Activated T-cell treated with anti-CD3 and anti-CD28 coated beads, Interleukin-2, amount 50 U/mL, for 72 hours (primary cell): ENCODE measurements at places on chromosomes 13 and 19.
A peak's percentile ranks its signal among the peaks of the same experiment; 100 is the strongest.

DNA sequence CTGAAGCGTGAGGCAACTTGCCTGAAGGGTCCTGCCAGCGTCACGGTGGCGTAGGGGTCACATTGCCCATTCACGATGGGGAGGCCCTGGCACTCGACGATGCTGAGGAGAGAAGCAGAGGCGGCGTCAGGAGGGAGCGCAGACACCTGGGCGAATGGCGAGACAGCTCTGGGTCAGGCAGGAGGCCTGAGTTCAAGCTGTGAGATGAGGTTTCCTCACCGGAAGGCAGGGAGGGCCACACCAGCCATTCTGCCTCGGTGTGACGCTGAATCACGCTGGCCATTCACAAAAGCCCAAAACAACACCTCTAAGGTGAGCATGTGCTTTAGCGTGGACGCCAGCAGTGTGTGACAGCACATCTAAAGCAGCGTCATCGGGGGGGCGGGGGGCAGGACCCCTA, 54.0 kb upstream of the C13orf46 start:
- no peak for DNase-seq

GRCh38 chr13:98385606-98386005, 191.3 kb downstream of the STK24 start:
- no peak for DNase-seq

DNA sequence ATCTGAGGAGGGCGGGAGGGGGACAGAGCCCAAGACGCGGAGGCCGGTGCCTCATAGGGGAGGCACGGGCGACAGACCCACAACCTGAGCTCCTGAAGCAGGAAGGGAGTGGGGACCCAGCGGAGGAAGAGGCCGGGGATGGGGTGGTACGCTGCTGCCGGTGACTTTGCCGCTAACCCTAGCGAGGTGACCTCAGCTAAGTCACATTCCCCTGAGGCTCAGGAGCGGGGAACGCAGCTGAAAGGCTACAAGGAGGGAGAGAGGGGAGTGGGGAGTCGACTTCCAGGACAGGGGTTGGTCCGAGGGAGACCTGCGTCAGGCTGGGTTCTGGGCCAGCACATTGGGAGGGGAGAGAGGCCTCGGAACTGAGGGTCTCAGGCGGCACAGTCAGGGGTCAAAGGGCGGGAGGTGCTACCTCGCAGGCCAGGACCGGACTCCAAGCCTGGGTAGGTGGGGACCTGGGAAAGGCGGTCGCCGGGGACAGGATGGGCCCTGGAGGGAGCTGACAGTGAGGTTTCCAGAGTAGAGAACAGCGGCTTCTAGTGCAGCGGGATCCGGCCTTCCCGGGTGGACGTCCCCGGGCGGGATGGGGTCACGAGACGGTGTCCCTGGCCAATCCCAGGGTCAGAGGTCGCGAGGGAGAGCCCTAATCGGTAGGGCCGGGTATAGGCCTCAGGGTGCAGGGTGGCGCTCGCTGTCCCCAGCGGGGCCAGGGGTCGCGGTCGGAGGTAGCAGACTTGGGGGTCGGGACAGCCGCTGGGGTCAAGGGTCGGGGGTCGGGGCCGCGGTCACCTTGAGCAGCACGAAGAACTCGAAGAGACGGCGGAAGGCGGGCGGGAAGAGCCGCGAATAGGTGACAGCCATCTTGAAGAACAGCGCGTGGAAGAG, 699 bp downstream of the TMEM259 start:
- DNase-seq, result no peak

GRCh38 chr13:31196992-31197391, 2.8 kb upstream of the B3GLCT start:
- DNase-seq, result no peak

DNA sequence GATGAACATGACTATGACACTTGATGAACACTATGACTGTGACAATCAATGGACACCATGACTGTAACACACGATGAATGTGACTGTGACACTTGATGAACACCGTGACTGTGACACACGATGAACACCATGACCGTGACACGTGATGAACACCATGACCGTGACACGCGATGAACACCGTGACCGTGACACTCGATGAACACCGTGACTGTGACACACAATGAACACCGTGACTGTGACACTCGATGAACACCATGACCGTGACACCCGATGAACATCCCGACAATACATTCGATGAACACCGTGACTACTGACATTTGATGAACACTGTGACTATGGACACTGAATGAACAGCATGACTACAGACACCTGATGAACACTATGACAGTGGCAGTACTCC, 30.9 kb downstream of the ZFR2 start:
- DNase-seq, result no peak

- no peak for DNase-seq
Observed at GRCh38 chr13:107133950-107134349, 566.0 kb upstream of the ARGLU1 start.

DNA sequence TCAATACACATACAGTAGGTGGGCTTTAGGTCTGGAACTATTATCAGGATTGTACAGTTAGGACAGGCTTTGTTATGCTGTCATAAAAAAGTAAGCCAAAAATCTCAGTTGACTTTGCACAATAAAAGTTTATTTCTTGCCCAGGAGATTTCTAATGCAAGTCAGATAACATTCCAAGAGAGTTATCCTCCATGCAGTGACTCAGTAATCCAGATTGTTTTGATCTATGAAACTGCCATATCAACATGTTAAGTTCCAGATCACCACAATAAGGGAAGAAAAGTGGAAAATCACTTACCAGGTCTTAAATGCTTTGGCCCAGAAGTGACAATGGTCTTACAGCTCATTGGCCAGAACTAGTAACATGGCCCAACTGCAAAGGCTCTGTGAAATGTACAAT, 636.2 kb upstream of the KLF12 start:
- no peak for DNase-seq

DNA sequence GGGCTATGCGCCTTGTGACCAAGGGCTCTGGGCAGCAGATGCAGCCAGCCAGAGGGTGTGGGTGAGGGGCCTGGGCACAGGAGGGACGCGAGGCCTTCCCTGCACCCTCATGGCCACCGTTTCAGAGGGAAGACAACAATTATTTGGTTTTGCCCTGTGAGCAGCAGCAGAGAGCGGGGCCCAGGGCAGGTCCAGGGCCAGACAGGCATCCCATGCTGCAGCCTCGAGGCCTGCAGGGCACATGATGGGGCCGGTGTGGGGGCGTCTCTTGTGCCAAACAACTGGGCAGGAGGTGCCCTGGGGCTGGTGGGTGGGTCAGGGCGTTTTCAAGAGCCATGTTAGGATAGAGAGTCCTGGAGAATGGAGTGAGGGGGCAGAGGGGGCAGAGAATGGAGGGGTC, 79.4 kb downstream of the SCGB2B2 start:
- DNase-seq, result no peak

- no peak for DNase-seq
Observed at GRCh38 chr19:20472854-20473253, 92.7 kb downstream of the ZNF737 start.

- DNase-seq, result no peak
Observed at GRCh38 chr13:52884429-52885010, 36.1 kb upstream of the PCDH8 start.

DNA sequence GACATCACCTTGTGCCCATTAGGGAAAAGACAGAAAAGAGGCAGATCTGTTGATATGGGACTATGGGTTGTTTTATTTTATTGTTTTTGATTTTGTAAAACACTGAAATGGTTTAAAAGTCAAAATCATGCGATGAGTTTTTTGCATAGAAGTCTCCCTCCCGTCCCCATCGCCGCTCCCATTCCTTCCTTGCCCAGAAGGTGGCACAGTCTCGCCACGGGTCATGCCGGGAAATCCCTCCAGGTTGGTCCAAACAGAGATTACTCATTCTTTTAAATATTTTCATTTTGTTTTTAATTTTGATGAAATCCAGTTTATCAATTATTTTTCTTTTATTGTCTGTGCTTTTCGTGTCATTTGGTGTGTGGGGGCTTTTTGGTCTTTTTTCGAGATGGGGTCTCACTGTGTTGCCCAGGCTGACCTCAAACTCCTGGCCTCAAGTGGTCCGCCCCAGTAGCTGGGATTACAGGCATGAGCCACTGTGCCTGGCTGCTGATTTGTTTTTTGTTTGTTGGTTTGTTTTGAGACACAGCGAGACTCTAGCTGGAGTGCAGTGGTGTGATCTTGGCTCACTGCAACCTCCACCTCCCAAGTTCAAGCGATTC, 9.2 kb downstream of the PGPEP1 start:
- DNase-seq, result peak; percentile 41

DNA sequence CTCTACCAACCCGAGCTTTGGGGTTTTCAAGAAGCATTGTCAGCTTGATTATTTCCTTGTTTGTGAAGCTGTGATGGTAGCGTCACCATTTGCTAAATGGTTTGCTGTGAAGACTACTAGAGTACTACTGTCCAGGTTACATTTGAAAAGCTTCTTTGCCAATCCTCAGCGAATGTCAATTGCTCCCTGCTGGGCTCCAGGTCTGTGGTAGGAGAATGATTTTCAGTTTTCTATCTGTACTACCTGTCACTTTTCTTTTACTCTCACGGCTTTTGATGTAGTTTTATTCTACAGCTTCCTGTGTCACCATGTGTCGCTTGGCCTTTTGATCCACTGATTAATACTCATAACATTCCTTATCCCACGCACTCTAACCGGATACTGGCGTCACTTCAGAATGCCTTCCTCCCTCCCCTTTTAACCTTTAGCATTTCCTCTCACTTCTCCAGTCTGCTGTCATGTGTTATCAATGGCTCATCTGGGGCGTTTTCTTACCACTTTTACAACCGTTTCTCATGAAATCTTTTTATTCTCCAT, 7.5 kb upstream of the GPR183 start:
- DNase-seq, result peak; percentile 77

GRCh38 chr19:495402-496111, 729 bp upstream of the MADCAM1 start:
- DNase-seq, result peak; percentile 55

- no peak for DNase-seq
Observed at GRCh38 chr19:3017923-3018322, 11.2 kb downstream of the TLE2 start.

DNA sequence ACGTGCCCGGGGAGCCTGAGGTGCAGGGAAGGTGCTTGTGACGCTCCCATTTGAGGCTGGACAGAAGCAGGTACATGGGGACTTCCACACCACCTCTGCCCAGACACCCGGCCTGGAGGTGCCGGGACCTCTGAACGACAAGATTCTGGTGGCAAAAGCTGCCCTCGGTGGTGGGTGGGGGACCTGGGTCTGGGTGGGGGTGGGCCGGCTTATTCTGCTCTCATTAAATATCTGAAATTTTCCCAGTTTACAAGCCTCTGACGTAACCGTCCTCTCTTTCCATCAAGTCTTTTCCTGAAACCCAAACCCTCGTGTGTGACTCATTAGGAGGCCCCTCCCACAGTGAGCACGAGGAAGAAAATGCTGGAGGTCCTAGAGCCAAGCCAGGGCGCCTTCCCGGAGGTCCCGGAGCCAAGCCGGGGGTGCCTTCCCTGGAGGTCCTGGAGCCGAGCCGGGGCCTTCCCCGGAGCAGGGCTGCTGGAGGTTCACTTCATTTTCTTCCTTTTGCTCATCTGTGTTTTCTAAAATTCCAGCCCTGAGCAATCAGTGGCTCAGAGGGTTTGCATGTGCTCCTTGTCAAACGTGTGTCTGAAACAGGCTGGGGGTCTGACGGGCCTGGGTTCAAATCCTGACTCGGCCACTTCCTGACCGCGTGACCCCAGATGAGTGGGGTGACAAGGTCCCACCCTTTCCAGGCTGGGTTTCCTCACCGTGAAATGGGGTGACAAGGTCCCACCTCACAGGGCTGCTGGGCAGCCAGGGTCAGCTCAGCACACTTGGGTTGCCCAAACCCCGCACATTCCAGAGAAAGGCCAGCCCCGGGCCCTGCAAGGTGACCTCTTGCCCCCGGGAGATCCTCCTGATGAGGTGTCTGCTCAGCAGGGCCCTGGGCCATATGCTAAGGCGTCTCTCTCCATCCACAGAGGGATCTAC, 10.0 kb downstream of the CFD start:
- DNase-seq, result no peak

DNA sequence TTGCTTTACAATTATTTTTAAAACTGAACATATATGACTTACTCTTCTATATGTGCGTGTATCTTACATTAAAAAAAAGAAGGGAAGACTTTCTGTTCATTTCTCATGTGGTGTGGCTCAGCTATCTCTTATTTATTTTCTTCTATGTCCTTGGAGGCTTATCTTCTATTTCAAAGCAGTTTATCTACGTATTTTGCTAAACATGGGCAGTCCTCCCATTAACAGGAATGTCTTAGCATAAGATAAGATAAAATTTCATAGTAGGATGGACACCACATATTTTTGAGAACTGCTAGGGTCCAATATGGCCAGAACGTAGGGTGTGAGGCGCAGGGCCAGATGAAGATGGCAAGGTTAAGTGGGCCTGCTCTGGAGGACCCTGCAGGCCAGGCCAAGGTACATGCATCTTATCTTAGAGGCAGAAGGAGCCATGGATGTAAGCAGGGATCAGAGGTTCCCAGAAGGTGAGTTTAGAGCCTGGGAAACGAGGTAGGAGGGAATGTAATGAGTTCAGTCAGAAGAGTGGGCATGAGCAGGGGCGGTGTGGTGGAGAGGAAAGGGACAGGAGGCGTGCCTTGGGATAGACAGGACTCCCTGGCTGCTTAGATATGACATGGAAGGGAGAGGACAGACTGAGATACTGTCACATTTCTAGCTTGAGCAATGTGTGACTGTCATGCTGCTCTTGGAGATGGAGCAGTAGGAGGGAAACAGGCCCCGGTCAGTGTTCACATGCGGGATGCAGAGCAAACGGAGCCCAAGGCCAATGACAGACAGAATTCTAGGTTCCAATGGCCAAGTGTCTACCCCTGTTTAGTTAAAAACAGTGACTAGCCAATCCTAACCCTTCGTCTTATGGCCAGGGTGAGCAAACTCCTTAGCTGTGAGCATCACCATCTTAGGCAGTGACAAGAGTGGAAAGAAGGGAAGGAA, 68.6 kb upstream of the MEDAG start:
- no peak for DNase-seq

DNA sequence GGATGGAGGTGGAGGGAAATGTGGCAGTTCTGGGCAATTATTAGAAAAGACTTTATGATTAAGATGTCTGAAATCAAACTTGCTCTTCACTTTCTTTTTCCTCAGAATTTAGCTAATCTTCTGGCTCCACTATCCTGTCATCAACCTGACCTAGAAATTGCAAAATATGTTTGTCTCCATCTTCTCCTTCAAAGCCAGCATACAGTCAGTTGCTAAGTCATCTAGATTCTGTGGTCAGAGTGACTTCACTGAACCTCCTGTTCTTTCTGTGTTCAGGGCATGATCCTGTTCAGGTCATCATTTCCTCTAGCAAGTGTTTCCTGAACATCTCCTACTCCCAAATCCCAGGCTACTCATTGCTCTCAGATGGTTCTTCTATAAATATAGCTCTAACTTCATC, 10.8 kb upstream of the CCNA1 start:
- peak; percentile 12 for DNase-seq

DNA sequence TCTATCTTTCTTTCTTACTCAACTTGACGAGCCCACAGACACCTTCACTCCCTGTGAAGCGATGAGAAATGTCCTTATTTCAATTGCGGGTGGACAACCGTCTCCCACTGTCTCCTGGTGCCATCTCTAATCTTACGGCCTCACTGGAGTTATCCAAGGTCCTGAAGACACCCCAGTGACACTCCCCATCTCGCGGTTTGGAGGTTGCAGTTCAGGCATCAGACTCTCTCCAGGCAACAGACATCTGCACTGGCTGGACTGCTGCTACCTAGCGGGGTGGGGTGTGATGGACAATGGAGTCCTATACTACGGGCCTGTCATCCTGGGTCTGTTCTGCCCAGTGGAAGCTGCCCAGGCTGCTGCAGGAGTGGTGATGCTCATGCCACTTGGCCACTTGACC, 18.3 kb upstream of the IRS2 start:
- no peak for DNase-seq
